GOT3 (cell line): ENCODE measurements at places on chromosomes 6 and 20.

DNA sequence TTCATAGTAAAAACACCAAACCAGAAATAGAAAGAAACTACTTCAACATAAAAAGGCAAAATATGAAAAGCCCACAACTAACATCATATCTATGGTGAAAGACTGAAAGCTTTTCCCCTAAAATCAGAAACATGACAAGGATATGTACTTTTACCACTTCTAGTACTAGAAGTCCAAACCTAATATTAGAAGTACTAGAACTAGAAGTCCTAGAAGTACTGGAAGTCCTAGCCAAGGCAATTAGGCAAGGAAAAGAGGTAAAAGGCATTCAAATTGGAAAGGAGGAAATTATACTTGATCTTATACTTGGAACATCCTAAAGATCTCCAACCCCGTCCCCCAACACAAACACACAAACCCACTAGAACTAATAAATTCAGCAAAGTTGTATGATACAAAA lies 74.9 kb downstream of the TASP1 start:
- no peak for DNase-seq

- peak; percentile 44 for DNase-seq
Measured at GRCh38 chr20:34215711-34216381, 25.4 kb upstream of the ASIP start.

DNA sequence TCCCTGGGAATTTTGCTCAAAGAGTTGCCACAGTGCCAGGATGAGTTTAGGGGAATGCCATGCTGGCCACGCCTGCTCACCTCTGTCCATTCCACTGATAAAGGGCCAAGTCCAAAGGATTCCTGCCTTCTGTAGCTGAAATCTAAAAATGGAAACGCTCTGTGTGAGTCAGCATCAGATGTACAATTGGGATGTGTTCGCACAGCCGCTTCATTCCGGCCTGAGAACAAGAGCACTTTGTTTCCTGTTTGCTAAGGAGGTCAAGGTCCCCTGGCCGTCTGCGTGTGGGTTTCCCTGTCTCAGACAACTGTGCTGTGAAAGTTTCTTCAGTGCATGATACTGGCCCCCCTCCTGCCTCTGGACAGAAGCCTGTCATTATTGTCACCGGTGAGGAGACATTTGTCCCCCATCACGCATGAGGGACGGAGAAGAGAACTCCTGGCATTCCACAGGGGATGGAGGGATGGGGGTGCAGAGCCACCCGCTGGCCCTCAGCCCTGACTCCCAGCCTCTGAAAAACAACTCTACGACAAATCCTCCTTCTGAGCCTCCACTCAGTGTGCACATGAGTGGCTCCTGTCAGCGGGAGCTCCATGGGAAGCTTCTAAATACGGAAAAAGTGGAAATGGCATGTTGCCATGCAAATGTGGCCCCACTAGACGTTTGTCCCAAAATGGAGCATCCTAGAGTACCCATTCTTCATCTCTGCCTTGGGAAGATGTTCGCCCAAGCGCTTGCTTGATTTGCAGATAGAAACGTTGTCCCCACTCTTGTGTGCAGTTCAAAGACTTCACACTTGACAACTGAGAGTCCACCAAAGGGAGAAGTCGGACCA lies 143.5 kb upstream of the AFDN start:
- DNase-seq: no peak

- no peak for DNase-seq
Measured at GRCh38 chr6:152130441-152130840, 323.0 kb downstream of the ESR1 start.
